A549 treated with DMSO at 1 μM for 4 hours (cell line): ENCODE measurements at places on chromosomes 3 and 15. TPM values are rescaled to one million over a fixed set of nuclear protein-coding genes. Genes with fewer than 3 reads are reported as not detected.

The PPM1L gene
- 0.59 to 0.95 TPM (median 0.67 TPM) in 5 replicates for total RNA-seq

The GRAMD1C gene
- 0.31 to 1.4 TPM (median 0.71 TPM) in 5 replicates for total RNA-seq

The ROBO1 gene
- 8.6 to 15.3 TPM (median 14.8 TPM) in 5 replicates for total RNA-seq

The IL5RA gene
- not detected in 5 replicates for total RNA-seq

The ECE2 gene
- total RNA-seq = not detected in 5 replicates

The STRC gene
- 0.02 to 0.23 TPM (median 0.09 TPM) in 5 replicates for total RNA-seq

The CLRN1 gene
- total RNA-seq = not detected in 5 replicates

The SENP8 gene
- total RNA-seq = 0.92 to 1.9 TPM (median 1.8 TPM) in 5 replicates

The ZDHHC23 gene
- 2.2 to 4.3 TPM (median 3.6 TPM) in 5 replicates for total RNA-seq

The ACOX2 gene
- 7.8 to 11.7 TPM (median 10.8 TPM) in 5 replicates for total RNA-seq

The COPB2 gene
- 67.5 to 78.7 TPM (median 75.9 TPM) in 5 replicates for total RNA-seq

The IL17RC gene
- 13.6 to 15.7 TPM (median 15.2 TPM) in 5 replicates for total RNA-seq

The ITIH1 gene
- not detected in 5 replicates for total RNA-seq

The CHDH gene
- total RNA-seq = 2.2 to 3.2 TPM (median 2.6 TPM) in 5 replicates

The EFCAB12 gene
- 0.40 to 0.67 TPM (median 0.51 TPM) in 5 replicates for total RNA-seq

The FBN1 gene
- 7.4 to 12.3 TPM (median 9.2 TPM) in 5 replicates for total RNA-seq

The PLSCR5 gene
- total RNA-seq = not detected in 5 replicates

The NAALADL2 gene
- total RNA-seq = 0.14 to 0.36 TPM (median 0.24 TPM) in 4 of 5 replicates, not detected in the other

The SCN11A gene
- total RNA-seq = 0.01 TPM in 1 of 5 replicates, not detected in the others

The ZKSCAN7 gene
- not detected in 5 replicates for total RNA-seq

The ACTRT3 gene
- 2.4 to 3.2 TPM (median 2.9 TPM) in 5 replicates for total RNA-seq

The TMEM108 gene
- not detected in 5 replicates for total RNA-seq

The SCAMP5 gene
- total RNA-seq = 12.3 to 15.8 TPM (median 14.0 TPM) in 5 replicates

The GOLGA8K gene
- total RNA-seq = 0.38 to 1.2 TPM (median 0.90 TPM) in 5 replicates

The BCHE gene
- total RNA-seq = 1.1 to 1.2 TPM (median 1.1 TPM) in 5 replicates

The GP5 gene
- total RNA-seq = 0.03 to 0.07 TPM in 2 of 5 replicates, not detected in the others

The WDR72 gene
- 6.0 to 8.0 TPM (median 7.6 TPM) in 5 replicates for total RNA-seq

The GHRL gene
- 0.45 TPM in 1 of 5 replicates, not detected in the others for total RNA-seq

The FMN1 gene
- total RNA-seq = 0.24 to 0.44 TPM (median 0.33 TPM) in 5 replicates

The ATP13A5 gene
- not detected in 5 replicates for total RNA-seq

The AMT gene
- 0.24 to 0.62 TPM (median 0.26 TPM) in 5 replicates for total RNA-seq

The CAND2 gene
- 0.26 to 0.51 TPM (median 0.32 TPM) in 5 replicates for total RNA-seq

The P3H2 gene
- total RNA-seq = 33.5 to 53.7 TPM (median 45.8 TPM) in 5 replicates

The IQCH gene
- total RNA-seq = 0.95 to 3.0 TPM (median 1.9 TPM) in 5 replicates

The DOCK3 gene
- total RNA-seq = 0.37 to 0.50 TPM (median 0.43 TPM) in 5 replicates

The AP3S2 gene
- 39.3 to 64.1 TPM (median 47.0 TPM) in 5 replicates for total RNA-seq

The COX5A gene
- total RNA-seq = 438 to 570 TPM (median 551 TPM) in 5 replicates

The COPS2 gene
- 61.8 to 91.1 TPM (median 72.3 TPM) in 5 replicates for total RNA-seq

The MUC4 gene
- 0.05 to 0.06 TPM in 2 of 5 replicates, not detected in the others for total RNA-seq

The CCDC54 gene
- total RNA-seq = not detected in 5 replicates

The SLC27A2 gene
- 24.3 to 34.4 TPM (median 28.5 TPM) in 5 replicates for total RNA-seq

The TGM4 gene
- 0.05 to 0.09 TPM (median 0.07 TPM) in 3 of 5 replicates, not detected in the others for total RNA-seq
